Spleen (tissue), 13 donors: ENCODE measurements at places on chromosomes 16 and 17. TPM values are rescaled to one million over a fixed set of nuclear protein-coding genes. Genes with fewer than 3 reads are reported as not detected.

GRCh38 chr16:1723450-1724147 is 17.6 kb downstream of the MAPK8IP3 start:
- no peaks in the 10 kb centered on the region for H3K27me3 ChIP-seq
- H3K27ac ChIP-seq = no peak overlapping the region
- H3K4me3 ChIP-seq = no peak overlapping the region
- H3K36me3 ChIP-seq = peaks cover 17% of the 10 kb centered on the region
- H3K4me1 ChIP-seq = peaks cover 17% of the 10 kb centered on the region

DNA sequence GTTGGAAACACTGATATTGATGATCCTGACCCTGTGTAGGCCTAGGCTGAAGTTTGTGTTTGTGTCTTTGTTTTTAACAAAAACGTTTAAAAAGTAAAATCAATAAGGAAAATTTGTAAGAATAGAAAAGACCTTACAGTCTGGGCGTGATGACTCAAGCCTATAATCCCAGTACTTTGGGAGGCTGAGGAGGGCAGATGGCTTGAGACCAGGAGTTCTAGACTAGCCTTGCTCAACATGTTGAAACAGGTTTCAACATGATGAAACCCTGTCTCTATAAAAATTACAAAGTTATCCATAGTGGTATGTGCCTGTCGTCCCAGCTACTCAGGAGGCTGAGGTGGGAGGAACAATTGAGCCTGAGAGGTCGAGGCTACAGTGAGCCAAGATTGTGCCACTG is 18.3 kb upstream of the TOM1L1 start:
- H3K27ac ChIP-seq = no peak overlapping the region
- H3K4me3 ChIP-seq = no peak overlapping the region
- H3K4me1 ChIP-seq = no peaks in the 10 kb centered on the region
- no peak for DNase-seq
- no peaks in the 10 kb centered on the region for H3K27me3 ChIP-seq

DNA sequence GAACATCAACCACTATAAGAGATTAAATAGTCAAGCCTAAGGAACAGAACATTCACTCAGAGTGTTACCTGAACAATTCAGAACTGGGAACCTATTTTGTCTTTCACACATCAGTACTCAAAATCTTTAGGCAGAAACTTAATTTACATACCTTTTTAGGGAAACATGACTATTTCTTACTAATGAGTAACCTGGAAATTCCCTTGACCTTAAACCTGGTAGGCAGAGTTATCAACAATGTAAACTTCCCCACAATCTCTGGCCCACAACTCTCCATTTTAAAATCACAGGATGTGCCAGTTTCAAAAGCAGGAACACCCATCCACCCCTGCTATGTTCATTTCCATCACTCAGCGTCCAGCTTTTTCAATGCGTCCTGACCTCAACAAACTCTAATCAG is 132.9 kb upstream of the ANKFN1 start:
- DNase-seq = no peak
- H3K36me3 ChIP-seq = no peaks in the 10 kb centered on the region
- no peak overlapping the region for H3K4me3 ChIP-seq
- no peak overlapping the region for H3K27ac ChIP-seq
- H3K27me3 ChIP-seq = no peaks in the 10 kb centered on the region

- H3K36me3 ChIP-seq = no peaks in the 10 kb centered on the region
- no peaks in the 10 kb centered on the region for H3K27me3 ChIP-seq
- H3K27ac ChIP-seq = no peak overlapping the region
- H3K4me1 ChIP-seq = peaks cover 11% of the 10 kb centered on the region
- no peak for DNase-seq
- H3K4me3 ChIP-seq = no peak overlapping the region
Measured at GRCh38 chr17:19708431-19709175, 7.8 kb downstream of the SLC47A2 start.

Gene KRT12
- total RNA-seq = not detected
